ENCODE measurements at places on chromosomes 1 and 21.
A peak's percentile ranks its signal among the peaks of the same experiment; 100 is the strongest.

DNA sequence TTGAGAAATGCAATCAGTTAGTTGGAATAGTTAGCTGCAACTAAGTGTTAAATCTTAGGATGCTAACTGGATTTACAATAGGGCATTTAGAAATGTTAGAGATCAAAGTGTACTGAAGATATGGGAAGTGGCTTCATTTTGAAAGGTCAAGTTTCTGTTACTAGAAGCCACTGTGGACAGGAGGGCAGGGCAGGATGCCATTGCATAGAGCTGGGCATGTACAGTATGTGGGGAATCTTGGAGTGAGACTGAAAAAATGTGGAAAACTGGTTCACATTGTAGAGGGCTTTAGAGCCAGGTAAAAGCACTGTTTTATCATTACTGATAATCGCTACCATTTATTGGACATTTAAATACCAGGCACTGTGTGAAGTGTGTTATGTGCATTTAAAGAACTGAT lies 31.0 kb downstream of the ARID1A start:
- no peak for DNase-seq

GRCh38 chr1:167244244-167244643 lies 23.6 kb downstream of the POU2F1 start:
- no peak for DNase-seq

DNA sequence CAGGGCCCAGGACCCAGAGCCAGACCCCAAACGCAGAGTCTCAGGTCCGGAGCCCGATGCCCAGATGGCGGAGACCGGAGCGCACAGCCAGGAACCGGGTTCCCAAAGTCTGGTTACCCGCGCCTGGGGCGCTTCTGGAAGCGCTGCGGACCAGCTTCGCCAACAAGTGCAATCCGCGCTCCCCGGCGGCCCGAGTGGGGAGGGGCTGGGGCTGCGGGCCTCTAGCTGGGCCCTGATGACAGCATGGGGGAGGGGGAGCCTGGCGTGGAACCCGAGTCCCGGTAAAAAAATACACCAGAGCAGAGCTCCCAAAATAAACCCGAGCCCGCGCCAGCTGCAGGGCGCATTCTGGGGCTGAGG lies 494 bp downstream of the NT5C1A start:
- DNase-seq: no peak

DNA sequence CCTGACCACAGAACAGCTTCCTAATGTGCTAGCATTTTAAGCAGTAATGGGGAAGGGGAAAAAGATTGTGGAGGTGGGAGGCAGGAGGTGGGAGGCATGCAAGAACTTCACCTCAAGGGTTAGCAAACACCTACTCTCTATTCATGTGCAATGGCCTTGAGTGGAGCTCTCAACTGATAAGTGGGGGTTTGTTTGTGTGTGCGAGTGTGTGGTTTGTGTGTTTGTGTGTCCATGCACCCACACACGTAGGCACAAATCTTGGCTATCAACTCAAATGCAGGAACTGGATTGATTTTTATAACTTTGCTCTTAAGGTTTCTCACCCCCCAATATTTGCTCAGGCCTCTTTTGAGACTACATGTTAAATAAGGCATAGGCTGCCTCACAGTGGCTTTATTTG lies 78.6 kb downstream of the SYT6 start:
- DNase-seq: no peak

DNA sequence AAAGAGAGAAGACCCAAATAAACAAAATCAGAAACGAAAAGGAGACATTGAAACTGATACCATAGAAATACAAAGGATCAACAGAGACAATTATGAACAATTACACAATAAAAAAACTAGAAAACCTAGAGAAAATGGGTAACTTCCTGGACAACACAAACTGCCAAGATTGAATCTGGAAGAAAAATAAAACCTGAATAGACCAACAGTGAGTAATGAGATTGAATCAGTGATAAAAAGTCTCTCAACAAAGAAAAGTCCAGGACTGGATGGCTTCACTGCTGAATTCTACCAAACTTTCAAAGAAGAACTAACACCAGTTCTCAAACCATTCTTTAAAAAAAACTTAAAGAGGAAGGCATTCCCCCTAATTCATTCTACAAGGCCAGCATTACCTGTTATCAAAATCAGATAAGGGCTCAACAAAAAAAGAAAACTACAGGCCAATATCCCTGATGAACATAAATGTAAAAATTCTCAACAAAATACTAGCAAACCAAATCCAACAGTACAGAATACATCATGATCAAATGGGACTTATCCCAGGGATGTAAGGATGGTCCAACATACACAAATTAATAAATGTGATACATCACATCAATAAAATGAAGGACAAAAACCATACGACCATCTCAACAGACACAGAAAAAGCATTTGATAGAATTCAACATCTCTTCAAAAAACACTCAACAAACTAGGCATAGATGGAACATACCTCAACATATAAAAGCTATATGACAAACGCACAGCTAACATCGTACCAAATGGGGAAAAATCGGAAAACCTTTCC lies 119.9 kb downstream of the ACBD6 start:
- DNase-seq: no peak

DNA sequence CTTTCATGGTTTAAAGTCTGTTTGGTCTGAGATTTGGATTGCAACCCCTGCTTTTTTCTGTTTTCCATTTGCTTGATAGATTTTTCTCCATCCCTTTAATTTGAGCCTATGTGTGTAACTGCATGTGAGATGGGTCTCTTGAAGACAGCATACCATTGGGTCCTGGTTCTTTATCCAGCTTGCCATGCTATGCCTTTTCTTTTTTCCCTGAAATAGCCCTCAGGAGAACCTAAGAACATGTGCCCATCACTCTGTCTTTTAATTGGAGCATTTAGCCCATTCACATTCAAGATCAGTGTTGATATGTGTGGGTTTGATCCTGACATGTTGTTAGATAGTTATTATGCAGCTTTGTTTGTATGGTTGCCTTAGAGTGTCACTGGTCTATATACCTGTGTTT lies 21.7 kb upstream of the DENND1B start:
- DNase-seq: no peak

DNA sequence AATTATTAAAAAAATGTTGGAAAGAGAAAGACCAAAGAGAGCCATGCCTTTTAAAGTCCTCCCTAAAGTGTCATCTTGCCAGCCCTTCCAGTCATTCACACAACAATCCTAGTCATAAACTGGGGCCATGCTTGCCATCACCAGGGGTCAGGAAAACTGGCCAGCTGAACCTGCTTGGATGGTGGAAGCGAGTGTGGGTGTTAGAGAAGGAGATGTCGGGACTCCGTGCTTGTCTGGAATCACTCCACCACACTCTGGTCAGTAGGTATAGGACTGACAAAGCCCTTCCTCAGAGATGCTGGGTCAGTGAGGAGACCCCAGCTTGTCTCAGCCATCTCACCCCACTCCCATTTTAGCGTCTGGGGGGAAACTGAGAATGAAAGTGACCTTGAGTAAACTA lies 3.3 kb upstream of the HAPLN2 start:
- no peak for DNase-seq

- DNase-seq: no peak
These were observed 3.2 kb upstream of the OR2AK2 start for GRCh38 chr1:247961791-247962190.

DNA sequence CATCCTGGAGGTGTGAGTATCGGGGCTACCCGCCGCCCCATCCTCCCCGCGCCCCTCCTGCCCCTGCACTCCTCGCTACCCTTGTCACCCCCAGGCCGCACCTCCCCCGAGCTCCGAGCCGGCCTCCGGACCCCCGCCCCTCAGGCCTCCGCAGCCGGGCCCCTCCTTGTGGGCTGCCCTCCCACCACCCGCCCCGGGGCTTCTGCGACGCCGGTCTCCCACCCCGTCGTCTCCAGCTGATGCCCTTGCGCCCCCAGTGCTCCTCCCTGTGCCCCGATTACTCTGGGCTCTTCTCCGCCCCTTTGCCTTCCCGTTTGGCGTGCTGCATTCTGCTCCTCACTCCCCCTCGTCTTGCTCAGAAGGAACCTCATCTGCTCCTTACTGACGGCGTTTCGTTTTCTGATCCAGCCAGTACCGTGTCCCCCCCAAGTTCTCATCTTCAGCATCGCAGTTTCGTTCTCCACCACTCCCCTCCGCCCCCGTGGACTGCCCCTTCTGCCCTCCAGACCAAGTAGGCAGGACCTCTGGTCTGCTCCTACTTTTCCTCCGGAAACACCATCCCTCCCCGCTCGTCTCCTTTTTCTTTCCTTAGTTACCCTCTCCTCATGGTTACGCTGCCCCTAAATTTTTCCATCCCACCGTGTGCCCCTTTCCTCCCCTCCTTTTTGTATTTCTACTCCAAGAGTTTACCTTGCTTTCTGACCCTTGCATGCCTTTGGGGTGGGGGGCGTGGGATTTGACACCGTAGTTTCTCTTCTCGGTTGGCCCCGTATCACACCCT lies 841 bp downstream of the SNX27 start:
- DNase-seq: peak; percentile 37

DNA sequence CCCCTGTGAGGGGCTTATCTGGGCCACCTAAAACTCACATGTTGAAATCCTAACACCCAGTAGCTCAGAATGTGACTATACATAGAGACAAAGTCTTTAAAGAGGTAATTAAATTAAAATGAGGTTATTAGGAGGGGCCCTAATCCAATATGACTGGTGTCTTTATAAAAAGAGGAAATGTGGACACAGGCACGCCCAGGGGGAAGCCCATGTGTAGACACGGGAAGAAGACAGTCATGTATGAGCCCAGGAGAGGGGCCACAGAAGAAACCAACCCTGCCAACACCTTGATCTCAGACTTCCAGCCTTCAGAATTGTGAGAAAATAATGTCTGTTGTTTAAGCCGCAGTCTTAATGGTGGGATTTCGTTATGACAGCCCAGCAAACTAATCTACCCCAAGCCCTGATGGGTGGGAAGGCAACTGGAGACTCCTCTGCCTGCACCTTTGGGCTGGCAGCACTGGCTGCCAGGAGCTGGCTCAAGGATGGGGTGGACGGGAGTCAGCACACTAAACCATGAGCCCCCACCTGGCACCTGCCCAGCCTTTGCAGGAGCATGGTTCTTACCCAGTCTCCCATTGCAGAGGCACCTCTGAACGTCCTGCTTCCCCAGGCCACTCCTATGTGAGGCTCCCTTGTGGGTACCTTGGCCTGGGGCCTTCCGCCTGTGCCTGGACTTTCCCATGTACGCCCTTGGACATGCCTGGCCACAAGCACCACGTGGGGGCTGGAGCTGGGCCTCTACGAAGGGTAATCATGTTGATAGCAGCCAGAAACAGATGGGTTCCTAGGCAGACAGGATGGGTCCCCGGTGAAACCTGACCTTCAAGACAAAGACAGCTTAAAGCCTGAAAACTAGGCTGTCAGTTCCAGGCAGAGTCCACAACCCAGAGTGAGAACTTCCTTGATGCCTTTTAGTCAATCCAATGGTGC lies 57.1 kb upstream of the DMRTB1 start:
- no peak for DNase-seq

DNA sequence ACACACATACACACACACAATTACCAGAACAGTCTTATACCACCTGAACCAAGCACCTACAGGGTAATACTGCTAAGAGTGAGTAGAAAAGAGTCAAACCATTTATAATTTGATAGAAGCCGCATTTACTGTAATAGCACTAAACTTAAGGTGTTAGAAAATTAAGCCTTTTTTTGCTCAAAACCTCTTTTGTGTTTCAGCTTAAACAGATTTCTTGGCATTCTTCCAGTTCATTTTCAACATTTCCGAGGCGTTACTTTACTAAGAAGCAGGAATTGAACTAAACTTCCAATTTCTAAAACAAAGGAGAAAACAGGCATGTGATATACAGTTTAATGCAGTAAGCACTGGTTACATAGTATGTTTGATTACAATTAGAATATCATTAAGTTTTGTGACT lies 387.2 kb downstream of the NCAM2 start:
- DNase-seq: no peak

DNA sequence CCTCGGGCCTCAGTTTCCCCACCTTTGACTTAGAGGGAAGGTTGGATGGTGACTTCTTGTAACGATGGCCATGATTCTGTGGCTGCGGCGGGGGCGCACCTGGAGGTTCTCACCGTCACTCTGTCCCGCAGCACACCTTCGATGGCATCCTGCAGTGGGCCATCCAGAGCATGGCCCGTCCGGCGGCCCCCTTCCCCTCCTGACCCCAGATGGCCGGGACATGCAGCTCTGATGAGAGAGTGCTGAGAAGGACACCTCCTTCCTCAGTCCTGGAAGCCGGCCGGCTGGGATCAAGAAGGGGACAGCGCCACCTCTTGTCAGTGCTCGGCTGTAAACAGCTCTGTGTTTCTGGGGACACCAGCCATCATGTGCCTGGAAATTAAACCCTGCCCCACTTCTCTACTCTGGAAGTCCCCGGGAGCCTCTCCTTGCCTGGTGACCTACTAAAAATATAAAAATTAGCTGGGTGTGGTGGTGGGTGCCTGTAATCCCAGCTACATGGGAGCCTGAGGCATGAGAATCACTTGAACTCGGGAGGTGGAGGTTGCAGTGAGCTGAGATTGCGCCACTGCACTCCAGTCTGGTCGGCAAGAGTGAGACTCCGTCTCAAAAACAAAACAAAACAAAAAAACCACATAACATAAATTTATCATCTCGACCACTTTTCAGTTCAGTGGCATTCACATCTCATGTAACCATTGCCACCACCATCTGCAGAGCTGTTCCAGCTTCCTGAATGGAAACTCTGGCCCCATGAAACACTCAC lies 2.1 kb upstream of the PFKL start:
- peak; percentile 72 for DNase-seq

Measured in activated CD8-positive, alpha-beta memory T cell treated with anti-CD3 and anti-CD28 coated beads, Interleukin-2, amount 50 U/mL, for 4 hours (primary cell).